ENCODE measurements at places on chromosomes 13 and 19.

DNA sequence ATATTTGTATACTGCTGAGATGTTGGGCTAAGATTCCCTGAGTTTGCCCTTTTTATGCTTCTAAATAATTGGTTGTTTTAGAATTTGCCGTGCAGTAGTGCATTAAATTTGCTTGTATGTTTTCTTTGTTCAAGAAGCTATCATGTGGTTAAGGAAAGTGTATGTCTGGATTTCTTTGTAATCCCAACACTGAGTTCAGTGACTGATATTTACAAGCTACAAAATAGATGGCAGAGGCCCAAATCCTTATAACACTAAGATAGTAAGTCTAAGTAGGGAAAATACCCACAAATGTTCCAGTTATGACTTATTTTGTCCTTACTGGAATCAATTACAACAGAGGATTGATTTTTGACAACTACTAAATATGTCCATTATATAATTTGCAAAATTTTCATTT is 435.0 kb upstream of the KLF12 start:
- no peak for DNase-seq

- no peak for DNase-seq
Measured at GRCh38 chr19:55930996-55931515, 1.1 kb downstream of the NLRP13 start.

- no peak for DNase-seq
Measured at GRCh38 chr13:48066310-48066989, 28.5 kb downstream of the MED4 start.

DNA sequence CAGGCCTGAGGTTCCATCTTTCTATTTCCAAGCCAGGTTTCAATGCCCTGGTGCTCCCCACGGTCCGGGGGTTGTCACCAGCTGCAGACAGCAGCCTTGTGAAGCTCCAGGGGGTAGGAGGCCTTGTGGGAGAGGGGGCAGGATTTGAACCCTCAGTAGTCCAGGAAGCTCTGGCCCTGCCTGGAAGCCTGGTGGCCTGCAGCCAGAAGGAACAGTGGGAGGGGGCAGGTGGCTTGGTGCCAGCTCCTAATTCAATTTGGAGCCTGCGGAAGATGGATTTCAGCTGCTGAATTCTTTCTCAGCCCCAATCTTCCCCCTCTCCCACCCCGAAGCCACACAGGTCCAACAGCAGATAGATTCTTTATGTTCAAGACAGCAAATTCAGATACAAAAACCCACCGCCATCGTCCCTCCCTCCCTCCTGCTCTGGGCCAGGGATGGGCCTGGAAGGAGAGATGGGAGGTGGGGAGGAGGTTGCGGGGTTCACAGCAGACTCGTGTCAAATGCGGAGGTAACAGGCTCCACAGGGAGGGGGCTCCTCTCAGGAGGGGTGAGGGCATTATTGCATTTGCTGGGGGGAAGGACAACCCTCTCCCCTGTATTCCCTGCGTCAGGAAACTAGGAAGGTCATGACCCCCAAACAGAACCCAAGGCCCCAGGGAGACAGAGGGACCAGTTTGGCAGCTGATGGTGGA is 2.4 kb upstream of the PTGER1 start:
- DNase-seq = no peak

- DNase-seq = no peak
Measured at GRCh38 chr19:16457195-16457953, 14.4 kb downstream of the EPS15L1 start.

- DNase-seq = no peak
Measured at GRCh38 chr13:27421101-27421871, 3.1 kb upstream of the GTF3A start.

DNA sequence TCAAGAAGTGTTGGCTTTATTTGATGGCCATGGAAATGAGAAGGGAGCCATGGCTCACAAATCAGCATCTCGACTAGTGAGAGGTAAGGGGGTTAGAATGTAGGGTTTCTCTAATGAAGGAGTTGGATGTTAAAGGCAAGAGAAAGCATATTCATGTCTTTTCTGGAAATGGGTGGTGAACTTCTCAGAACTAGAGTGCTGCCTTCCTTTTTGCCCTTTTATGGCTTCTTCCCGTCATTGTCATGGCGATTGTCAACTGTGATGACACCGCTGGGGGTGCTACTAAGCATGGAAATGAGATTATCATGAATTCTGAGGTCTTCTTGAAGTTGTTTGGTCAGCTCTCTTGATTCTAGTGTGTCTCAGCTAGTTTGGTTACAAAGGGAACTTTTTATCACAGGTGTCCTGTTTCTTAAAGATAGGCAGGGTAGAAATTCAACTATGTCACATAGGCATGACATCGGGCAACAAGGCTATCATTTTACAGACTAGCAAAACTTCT is 180.4 kb downstream of the LIG4 start:
- DNase-seq = no peak

GRCh38 chr13:63156816-63157215 is 1741.2 kb upstream of the PCDH20 start:
- no peak for DNase-seq

- no peak for DNase-seq
Measured at GRCh38 chr19:38190061-38190460, 34.0 kb downstream of the DPF1 start.

DNA sequence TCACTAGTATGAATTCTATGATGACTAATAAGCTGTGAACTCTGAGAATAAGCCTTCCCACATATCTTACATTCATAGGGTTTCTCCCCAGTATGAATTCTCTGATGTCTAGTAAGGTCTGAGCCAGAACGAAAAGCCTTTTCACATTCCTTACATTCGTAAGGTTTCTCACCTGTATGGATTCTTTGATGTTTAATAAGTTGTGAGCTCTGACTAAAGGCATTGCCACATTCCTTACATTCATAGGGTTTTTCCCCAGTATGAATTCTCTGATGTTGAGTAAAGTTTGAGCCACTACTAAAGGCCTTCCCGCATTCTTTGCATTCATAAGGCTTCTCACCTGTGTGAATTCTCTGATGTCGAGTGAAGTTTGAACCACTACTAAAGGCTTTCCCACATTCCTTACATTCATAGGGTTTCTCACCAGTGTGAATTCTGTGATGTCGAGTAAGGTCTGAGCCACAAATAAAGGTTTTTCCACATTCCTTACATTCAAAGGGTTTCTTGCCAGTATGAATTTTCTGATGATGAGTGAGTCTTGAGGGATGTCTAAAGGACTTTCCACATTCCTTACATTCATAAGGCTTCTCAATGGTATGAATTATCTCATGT is 30.7 kb upstream of the ZFP82 start:
- no peak for DNase-seq

GRCh38 chr19:29896802-29897201 is 45.2 kb upstream of the URI1 start:
- no peak for DNase-seq

- no peak for DNase-seq
Measured at GRCh38 chr19:41784743-41785142, 11.6 kb upstream of the CEACAM3 start.

- DNase-seq = no peak
Measured at GRCh38 chr13:36959456-36960116, 39.5 kb upstream of the SMAD9 start.

GRCh38 chr19:17659996-17660395 is 28.2 kb downstream of the UNC13A start:
- DNase-seq = no peak

- no peak for DNase-seq
Measured at GRCh38 chr19:19746286-19747213, 13.6 kb upstream of the ZNF14 start.

- no peak for DNase-seq
Measured at GRCh38 chr19:41912899-41913537, 15.2 kb downstream of the ERFL start.

GRCh38 chr19:8398311-8398771 is 8.2 kb downstream of the RAB11B start:
- DNase-seq = no peak

DNA sequence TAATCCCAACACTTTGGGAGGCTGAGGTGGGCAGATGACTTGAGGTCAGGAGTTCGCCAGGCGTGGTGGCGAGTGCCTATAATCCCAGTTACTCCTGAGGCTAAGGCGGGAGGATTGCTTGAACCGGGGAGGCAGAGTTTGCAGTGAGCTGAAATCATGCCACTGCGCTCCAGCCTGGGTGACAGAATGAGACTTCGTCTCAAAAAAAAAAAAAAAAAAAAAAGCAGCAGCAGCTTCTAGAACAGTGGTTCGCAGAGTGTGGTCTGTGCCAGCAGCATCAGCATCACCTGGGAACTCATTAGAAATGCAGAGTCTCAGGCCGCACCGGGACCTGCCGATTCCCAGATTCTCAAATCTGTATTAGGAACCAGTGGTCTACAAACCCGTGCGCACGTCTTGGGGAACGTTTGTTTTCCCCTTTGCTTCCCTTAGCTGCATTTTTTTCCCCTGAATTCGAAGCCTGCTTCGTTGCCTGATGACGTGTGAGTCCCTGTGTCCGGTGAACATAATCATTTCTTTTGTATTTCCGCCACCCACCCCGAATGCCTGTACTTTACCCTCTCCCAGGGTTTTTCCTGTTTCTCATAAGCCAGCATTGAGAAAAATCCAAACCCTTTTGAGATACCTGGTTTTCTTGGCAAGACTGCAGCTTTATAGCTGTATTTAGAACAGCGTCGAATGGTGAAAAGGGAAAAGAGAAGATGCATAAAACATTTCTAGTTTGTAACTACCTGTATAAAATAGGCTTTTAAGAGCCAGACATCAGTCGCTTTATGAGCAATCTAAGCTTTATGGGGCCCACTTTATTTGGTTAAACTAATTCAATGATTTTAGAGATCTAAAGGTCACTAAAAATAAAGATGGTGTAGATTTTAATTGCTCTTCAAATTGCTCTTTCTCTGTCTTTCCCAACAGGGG is 49.8 kb downstream of the BICRA start:
- peak; percentile 65 for DNase-seq

- no peak for DNase-seq
Measured at GRCh38 chr13:111909501-111909900, 157.4 kb upstream of the SOX1 start.

DNA sequence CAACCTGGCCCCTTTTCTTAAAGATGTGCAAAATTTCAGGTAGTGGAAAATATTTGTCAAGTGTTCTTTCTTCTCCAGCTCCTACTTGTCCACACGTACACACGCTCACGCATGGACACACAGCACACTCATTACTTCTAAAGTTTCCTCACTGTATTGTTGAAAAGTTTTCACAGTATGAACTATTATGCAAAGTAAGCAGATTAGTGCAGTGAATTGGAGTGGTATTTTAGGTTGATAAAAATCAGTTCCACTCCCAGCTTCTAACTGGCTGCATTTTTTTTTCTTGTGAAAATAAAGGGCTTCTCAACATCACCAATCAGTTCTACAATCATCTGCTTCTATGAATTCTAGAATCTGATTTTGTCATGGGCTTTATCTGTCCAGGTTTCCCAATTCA is 264.5 kb downstream of the DCT start:
- no peak for DNase-seq

DNA sequence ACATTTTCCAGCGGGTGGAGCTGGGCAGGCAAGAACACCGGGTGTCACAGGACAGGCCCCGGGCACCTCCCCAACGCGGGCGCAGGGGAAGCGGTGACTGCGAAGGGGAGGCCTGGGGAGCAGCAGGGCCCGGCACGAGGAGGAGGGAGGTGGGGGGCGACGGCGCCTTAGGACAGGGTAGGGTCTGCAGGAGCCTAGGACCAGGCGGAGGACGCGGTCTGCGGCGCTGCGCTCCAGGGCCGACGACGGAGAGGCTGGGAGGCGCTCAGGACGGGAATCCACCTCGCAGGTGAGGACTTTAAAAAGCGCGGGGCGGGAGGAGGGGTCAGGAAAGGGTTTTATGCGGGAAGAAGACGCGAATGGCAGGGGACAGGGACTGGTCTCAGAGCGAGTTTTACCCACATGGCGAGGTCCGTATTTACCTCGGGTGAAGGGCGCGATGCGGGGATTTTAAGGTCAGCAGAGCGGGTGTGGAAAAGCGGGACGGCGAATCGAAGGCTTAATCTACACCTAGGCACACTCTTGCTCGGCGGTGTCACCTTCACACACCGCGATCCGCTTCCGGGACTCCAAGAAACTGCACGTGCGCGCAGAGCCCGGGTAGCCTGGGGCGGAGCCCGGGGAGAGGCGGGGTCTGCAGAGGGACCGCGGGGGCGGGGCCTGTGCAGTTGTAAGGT is 13.5 kb downstream of the ERVV-2 start:
- DNase-seq = no peak

GRCh38 chr13:112867301-112867711 is 101.7 kb upstream of the MCF2L start:
- peak; percentile 15 for DNase-seq

GRCh38 chr19:19321141-19321577 is 530 bp downstream of the MAU2 start:
- DNase-seq = no peak

DNA sequence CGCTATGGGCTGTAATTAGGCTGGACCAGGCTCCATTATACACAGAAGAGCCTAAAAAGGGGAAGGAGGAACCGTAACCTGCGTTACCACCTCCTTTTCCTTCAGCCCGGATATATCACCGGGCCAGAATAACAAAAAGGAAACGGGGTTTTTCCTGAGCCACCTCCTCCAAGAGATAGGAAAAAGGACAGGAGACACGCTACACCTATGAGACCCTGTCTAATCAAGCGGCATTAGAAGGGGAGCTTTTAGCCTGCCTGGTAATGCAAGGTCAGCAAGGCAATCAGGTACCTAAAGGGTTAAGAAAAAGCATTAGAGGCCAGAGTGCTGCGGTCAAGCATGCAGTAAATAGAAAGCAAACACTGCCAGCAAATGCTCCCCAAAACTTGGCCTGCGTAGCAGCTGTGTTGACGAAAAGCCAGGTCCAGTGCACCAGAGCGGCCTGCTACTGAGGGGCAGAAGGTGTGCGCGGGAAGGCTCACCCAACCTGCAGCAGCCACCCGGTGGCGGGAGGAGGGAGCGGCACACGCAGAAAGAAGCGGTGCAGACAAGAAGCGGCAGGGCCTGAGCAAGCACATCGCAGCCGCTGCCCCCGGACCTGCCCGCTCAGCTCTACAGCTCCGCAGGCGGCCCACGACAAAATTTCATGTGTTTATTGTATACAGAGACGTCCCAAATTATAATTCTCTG is 1466.1 kb downstream of the UQCRFS1 start:
- DNase-seq = no peak

DNA sequence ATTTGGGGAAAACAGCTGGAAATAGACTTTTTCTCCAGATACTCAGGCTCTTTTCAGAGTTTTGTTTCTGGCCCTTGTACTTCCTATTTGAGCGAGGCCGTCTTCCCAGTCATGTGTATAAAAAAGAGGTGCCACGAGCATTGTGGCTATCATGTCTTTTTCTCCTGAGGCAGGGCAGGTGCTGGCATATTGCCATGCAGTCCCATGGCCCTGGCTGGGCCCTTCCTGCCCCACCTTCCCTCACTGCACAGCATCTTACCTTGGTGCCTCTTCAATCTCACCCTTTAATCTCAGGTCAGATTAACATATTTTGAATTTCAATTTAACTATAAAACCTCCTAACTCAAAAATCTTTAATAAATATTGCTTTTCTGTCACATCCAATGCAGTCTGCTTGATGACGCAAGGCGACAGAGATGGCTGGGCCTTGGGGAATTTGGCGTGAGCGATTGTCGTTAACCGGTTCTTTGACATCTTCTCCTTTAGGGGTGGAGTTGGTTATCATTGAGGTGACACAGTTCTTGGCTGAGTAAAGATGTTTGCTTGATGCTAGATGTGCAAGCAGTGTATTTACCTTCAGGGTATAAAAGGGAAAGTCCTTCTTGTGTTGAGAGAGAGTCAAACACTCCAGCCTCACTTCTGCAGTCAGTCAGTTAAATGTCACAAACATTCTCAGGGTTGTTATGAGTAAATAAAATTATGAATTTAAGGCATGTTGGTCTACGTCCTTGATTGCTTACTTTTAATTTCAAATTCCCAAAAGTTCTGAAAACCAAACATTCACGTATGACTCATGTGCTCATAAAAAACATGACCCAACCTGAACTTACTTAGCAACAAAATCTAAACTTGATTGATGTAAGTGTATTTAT is 289.9 kb downstream of the MYO16 start:
- DNase-seq = no peak
